ENCODE measurements at places on chromosomes 1 and 21.
A peak's percentile ranks its signal among the peaks of the same experiment; 100 is the strongest.

DNA sequence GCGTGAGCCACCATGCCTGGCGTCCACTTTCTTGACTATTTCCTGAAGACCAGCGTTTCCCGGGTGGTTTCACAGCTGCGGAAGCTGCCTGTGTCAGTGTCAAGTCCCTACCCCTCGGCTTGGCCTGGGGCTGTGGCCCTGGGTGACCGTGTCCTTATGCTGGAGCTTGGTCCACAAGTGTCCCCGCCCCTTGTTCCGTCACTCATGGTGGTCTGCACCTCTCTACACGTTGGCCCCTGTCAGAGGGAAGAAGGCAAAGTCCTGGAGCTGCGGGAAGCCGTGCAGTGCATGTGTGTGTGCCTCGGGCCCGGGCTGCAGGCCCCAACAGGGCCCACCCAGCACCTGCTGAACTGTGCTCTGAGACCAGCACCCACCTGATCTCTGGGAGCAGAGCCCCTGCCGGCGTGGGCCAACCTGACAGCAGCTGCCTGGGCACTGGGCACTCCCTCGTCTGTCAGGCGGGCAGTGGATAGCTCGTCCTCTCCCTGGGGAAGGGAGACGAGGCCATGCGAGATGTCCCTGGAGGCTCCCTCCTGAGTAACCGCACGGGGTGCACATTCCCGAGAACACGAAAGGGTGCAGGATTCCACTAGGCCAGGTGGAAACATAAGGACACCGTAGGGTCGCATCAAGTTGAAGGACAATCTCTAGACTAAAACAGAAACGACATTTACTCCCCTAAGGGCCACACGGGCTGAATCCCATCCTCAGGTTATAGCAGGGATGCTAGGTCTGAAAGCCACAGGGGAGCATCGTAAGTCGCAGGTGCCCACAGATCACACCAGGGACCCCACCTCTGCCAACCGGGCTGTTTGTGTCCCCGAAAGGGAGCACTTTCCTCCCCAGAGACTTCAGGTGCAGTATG, 2.4 kb upstream of the C1orf159 start:
- no peak for DNase-seq

GRCh38 chr1:183355797-183356196, 62.4 kb downstream of the NMNAT2 start:
- DNase-seq: no peak

DNA sequence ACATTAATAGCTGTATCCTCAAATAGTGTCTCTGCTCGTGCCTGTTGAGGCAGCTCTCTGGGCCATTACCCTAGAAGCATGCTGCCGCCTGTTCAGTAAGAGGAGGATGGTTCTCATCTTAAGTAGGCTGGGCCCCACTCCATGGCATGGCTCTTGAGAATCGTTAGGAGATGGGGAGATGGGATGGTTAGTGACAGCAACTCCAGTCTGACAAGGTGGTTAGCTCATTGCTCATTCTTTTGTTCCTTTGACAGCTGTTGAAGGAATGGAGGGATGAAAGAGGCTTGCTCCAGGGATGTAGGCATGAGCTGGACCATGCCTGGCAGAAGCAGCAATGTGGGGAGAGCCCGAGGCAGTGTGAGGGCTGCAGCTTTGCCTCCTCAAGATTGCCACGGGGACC, 68.2 kb downstream of the MAP10 start:
- no peak for DNase-seq

DNA sequence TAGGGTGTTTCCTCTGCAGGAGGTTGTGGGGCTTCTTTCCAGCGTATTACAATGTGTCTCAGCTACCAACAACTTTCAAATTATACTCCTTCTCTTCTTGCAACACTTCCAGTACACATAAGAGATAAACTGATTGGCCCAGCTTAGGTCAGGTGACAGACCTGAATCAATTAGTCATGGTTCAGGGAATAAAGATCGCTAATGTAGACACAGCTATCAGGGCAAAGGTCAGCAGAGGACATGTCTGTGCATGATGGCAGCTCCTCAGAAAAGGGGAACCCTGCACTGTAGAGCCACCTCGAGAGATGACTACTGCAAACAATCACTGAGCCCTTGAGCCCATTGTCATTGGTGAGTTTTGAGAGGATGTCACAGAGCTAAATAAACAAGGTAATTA, 36.8 kb upstream of the PKN2 start:
- DNase-seq: no peak

DNA sequence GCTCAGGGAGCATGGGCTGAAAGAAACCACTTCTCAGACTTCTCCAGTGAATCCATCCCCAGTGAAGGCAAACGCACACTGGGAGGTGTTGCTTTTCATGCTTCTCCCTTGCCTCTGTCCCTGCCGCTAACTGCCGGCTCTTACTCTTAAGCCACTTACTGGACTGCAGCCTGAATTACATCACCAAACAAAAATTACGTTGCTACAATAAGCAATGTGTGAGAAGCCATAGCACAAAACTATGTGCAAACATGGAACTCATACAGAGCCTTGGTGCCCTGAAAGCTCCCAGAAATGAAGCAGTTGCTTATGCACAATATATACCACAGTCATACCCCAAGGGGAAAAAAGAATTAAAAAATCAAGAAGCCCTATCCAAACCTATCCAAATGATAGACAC, 375.2 kb downstream of the KCNH1 start:
- peak; percentile 14 for DNase-seq

Measured in fibroblast of upper back skin (primary cell).